Caco-2 (cell line): ENCODE measurements at places on chromosomes 1 and 21. TPM values are rescaled to one million over a fixed set of nuclear protein-coding genes. Genes with fewer than 3 reads are reported as not detected.

- no peak for DNase-seq
Measured at GRCh38 chr1:59261537-59261936, 35.4 kb upstream of the FGGY start.

DNA sequence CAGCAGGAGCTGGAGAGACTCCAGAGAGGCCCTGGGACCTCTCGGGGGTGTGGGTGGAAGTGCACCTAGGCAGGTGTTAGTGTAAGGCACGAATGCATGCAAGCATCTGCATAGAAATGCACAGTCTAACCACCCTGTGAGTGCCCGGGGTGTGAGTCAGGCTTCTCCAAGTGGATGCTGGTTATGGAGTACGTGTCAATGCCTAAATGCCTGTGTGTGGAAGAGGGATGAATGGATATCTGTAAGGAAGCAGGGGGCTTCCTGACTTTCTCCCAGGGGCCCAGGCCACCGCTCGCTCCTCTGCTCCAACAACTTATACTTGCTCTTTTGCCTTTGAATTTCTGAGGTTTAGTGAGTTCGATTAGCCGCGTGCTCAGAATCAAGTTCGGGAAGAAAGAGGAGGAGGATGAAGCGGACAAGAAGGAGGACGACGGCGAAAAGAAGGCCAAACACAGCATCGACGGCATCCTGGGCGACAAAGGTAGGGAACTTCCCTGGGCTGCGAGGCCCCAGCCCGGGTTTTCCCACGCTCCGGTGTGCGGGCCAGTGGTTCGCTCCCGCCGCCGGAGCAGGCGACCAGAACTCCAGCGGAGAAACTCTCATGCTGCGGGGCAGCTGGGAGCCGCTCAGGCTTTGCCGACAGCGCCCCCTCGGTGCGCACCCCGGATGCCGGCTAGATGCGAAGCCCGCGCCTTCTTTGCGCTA lies 5.4 kb downstream of the PAX7 start:
- no peak for DNase-seq

DNA sequence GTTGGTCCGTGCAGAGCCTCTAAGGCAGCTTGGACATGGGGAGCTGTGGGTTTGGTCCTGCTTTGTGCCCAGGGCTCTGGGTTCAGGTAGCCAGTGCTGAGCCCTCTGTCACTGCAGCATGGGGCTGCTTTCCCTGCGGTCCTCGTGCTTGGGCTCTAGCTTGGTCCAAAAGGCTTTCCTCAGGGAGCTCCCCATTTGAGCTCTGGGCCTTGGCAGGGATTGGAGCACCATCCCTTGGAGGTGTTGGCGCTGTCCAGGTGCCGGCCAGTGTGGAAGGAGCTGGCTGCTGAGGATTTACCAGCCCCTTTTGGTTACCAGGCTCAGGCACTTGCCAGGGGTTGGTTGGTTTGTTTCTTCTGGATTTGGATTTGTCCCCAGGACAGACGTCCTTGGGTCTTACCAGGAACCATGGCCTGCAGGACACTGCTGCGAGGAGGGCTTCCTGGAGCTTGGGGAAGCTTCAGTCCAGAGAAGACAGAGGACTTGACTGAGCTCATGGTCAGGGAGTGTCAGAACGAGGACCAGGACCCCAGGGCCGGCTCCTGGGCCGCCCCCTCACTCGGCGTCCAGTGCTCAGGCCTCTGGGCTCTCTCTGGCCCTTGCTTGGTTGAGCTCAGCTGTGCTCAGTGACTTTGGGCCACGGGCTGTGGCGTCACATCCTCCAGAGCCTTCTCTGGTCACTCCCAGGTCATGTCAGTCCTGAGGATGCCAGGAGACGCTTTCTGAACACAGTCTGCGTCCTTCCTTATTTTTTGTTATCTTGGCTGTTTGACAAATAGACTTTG lies 224.7 kb downstream of the CAMTA1 start:
- no peak for DNase-seq

- no peak for DNase-seq
Measured at GRCh38 chr21:46183910-46184624, at the start of gene SPATC1L. Gene SPATC1L, minus strand, starts transcription at chr21:46184459. Its CDS starts 1,643 bp downstream, at chr21:46182816.

DNA sequence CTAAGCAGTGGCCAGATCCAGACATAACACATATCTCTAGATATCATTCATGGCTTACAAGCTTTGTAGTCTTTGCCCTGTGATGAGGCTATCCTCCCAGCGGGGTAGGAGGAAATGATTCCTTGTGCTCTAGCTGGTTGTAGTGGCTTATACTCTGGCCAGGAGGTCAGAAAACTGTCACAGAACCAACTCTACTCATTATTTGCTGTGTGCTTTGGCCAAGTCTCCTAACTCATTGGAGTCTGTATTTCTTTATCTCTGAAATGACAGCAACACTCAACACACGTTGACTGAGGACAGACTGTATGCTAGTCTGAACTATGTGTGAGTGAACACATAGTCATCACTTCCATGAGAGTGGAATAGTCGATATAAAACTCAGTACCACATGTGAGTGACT lies 116.7 kb upstream of the F3 start:
- peak; percentile 36 for DNase-seq

DNA sequence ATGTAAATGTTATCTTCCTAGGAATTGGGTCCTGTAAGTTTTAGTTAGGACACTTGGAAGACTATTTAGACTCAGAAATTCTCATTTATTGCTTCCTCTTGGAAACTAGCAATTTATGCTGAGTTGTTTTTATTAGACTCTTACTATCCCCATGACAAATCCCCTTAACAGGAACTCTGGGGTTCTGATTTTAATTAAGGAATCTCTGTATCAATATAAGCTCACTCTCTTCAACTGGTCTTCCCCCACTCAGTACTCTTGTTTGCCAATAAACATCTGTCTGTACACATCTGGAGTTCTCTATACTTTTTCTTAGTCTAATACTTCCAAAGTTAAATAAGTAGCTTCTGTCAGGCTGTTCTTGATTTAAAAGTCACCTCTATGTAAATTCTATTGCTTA lies 64.1 kb upstream of the TBX15 start:
- no peak for DNase-seq

GRCh38 chr1:19922015-19922688 lies 1.3 kb downstream of the PLA2G2E start:
- DNase-seq: no peak

GRCh38 chr1:87335175-87335884 lies 6.7 kb downstream of the LMO4 start:
- DNase-seq: peak; percentile 30

GRCh38 chr21:32437729-32438128 lies 25.2 kb downstream of the EVA1C start:
- DNase-seq: no peak

DNA sequence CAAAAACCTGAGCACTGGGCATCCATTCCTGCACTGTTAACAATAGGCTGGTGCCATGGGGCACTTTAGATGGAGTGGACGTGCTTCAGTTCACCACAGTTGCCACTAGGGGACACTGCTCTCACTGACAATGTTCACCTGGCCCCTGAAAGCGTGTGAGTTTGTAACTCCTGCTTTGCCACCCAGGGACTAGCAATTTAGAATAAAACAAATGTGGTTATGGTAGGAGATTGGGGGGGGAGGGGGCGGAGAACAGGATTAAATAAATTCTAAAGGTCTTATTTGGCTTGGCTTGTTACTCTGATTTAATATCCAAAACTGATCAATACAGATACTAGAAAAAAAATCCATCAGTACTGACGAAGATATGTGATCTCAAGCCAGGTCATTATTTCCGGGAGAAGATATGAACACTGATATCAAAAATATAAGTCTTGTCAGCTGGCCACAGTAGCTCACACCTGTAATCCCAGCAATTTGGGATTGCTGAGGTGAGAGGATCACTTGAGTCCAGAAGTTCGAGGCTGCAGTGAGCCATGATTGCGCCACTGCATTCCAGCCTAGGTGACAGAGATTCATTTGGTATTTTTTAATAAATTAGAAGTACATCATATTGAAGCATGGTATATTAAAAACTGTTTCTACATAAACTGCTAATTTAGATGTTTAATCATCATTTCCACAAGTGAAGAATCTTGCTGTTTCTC lies 23.2 kb downstream of the INTS7 start:
- DNase-seq: peak; percentile 68

DNA sequence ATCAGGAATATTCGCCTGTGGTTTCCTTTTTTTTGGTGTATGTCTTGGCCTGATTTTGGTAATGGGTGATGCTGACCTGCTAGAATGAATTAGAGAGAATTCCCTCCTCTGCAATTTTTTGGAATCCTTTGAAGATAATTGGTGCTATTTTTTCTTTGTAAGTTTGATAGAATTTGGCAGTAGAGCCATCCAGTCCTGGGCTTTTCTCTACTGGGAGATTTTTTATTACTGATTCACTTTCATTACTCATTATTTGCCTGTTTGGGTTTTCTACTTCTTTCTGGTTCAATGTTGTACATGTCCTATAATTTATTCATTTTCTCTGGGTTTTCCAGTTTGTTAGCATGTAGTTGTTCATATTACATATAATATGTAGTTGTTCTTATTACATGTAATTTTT lies 48.7 kb downstream of the NTMT2 start:
- no peak for DNase-seq

- DNase-seq: no peak
Measured at GRCh38 chr1:8232036-8232757, 85.7 kb upstream of the SLC45A1 start.

GRCh38 chr1:55288245-55288644 lies 73.1 kb upstream of the USP24 start:
- DNase-seq: no peak

GRCh38 chr21:35924714-35925301 lies 135.5 kb downstream of the SETD4 start:
- no peak for DNase-seq

- DNase-seq: no peak
Measured at GRCh38 chr1:212979340-212980122, 29.2 kb downstream of the VASH2 start.

GRCh38 chr1:6502000-6502891 lies 10.8 kb upstream of the PLEKHG5 start:
- DNase-seq: no peak

GRCh38 chr21:42164064-42164789 lies 54.7 kb upstream of the ABCG1 start:
- peak; percentile 63 for DNase-seq

DNA sequence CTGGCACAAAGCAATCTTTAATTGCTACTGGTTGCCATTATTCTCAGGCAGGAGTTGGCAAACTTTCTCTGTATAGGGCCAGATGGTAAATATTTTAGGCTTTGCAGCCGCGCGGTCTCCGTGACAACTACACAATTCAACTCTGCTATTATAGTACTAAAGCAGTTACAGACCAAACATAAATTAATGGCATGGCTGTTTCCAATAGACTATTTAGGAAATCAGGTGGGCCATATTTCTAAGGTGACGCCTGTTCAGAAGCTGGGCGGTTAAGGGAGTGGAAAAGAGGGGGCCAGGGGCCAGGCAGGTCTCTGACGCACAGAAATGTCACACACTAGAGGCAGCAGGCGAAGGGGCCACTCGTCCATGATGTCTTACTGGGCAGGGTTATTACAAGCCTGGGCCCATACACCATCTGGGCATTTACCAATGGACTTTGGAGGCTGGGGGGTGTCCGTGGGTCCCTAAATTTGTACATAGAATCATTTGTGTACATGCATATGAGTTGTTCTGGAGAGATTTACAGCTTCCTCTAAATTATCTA lies 80.1 kb downstream of the STUM start:
- no peak for DNase-seq

GRCh38 chr21:26739189-26739588 lies 106.0 kb downstream of the ADAMTS1 start:
- peak; percentile 45 for DNase-seq

- DNase-seq: no peak
Measured at GRCh38 chr1:27543284-27543683, 53.3 kb upstream of the WASF2 start.

DNA sequence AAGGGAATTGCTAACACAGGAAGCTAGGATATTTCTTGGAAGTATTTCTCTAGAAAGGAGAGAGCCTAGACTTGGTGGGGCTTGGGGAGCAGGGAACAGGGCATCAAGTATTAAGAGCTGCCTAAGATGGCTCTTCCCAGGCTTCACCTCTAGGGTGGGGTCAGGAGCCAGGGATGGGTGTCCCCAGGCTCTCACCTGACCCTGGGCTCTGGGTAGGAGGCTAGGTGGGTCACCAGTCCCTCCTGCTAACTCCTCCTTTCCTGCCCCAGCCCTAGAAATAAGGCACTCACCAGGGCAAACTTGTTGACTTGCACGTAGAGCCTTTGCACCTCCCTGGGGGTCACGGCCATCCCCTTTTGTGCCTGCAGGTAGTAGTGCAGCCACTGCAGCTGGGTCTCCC lies 15.0 kb downstream of the ETNK2 start:
- DNase-seq: no peak

DNA sequence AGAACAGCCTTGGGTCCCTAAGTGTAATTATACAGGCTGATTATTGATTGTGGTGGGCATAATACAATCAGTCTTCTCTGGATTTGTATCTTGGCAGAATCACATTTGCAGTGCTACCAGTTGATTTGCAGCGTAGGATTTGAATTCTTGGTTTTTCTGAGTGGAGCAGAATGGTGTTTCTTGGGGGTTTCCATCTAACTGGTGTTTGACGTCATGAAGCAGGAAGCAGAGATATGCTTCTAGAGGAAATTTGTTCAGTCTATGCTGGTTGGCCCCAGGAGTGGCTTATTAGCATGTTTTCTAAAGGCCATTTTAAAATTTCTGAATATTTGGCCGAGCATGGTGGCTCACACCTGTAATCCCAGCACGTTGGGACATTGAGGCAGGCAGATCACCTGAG lies 3.4 kb downstream of the CTTNBP2NL start:
- DNase-seq: no peak

DNA sequence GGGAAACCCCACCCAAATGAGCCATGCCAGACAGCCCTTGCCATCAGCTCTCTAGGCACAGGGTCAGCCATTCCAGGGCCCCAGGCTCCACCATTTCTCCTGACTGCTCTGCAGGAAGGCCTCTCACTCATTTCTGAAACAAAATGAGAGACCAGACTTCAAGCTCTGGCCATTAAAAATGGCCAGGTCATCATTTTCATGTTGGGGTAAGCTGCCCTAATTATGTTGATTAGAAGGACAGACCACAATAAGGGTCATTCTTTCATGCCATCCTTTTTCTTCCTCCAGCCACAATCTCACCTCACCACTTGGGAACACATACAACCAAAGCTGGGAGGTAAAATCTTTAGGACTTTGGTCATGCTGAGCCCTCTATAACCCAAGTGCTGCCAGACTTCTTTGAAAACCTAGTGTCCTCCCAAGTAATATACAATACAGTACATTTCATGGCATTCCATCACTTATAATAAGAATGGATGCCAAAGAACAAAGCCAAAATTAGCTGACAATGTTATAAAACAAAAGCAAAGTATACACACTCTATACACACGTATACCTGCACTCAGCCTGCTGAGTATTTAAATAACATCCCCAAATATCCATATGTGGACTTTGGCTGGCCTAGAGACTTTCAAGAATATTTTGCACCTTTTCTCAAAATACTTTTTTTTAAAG lies 22.4 kb upstream of the RBBP5 start:
- no peak for DNase-seq

GRCh38 chr1:198771563-198772153 lies 132.8 kb downstream of the PTPRC start:
- DNase-seq: peak; percentile 32

GRCh38 chr1:40306296-40306695 lies 10.8 kb downstream of the COL9A2 start:
- peak; percentile 54 for DNase-seq

F3 gene
- 21.7 and 28.5 TPM in 2 replicates for total RNA-seq

PTGS2 gene
- total RNA-seq: 18.4 and 24.2 TPM in 2 replicates

PIK3C2B gene
- total RNA-seq: 24.7 and 28.5 TPM in 2 replicates

LCE2B gene
- total RNA-seq: not detected in 2 replicates

C4BPA gene
- total RNA-seq: 10.6 and 12.7 TPM in 2 replicates

TEX50 gene
- total RNA-seq: not detected in 2 replicates

SLAMF1 gene
- total RNA-seq: not detected in 2 replicates

KRTAP21-2 gene
- not detected in 2 replicates for total RNA-seq

GABPA gene
- total RNA-seq: 17.4 and 20.3 TPM in 2 replicates
